Neural progenitor cell (in vitro differentiated cells): ENCODE measurements at places on chromosomes 1 and 21. TPM values are rescaled to one million over a fixed set of nuclear protein-coding genes. Genes with fewer than 3 reads are reported as not detected.

DNA sequence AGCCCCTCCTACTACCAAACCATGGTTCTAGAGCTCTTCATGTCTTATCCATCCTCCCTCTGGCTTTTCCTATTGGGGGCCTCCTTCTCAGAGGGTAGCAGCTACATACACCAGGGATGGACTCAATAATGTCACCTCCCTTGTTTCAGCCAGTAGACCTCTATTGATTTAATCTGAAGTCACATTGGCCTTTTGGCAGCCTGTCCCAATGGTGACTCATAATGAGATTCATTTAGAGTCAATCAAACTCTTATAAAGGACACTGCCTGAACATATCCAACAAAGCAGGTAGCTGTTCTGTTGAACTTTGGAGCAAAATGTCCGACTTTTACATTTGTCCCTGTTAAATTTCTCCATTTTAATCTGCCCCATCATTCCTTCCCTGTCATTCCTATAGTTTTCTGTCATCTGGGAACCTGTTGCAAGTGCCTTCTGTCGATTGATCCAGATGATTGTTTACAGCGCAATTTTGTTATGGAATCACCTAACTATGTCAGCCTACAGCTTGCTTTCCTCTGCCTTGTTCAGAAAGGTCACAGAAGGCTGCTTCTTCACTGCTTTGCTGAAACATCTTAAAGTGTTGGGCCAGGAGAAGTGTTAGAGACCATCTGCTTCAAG lies 105.9 kb downstream of the ETS2 start:
- DNase-seq: no peak
- no peak overlapping the region for H3K4me3 ChIP-seq
- H3K36me3 ChIP-seq: no peaks in the 10 kb centered on the region
- no peak overlapping the region for H3K27ac ChIP-seq

- H3K27ac ChIP-seq: no peak overlapping the region
- no peaks in the 10 kb centered on the region for H3K36me3 ChIP-seq
- H3K27me3 ChIP-seq: no peaks in the 10 kb centered on the region
- no peak overlapping the region for H3K4me3 ChIP-seq
- H3K4me1 ChIP-seq: peaks cover 17% of the 10 kb centered on the region
- no peak for DNase-seq
Measured at GRCh38 chr21:45255381-45256020, 32.2 kb downstream of the POFUT2 start.

Gene ACTL8
- 0.15 TPM in 1 of 2 replicates, not detected in the other for total RNA-seq

- H3K27ac ChIP-seq: no peak overlapping the region
- no peaks in the 10 kb centered on the region for H3K4me1 ChIP-seq
- no peaks in the 10 kb centered on the region for H3K36me3 ChIP-seq
- H3K27me3 ChIP-seq: no peaks in the 10 kb centered on the region
Measured at GRCh38 chr1:116514708-116515525, 55.9 kb downstream of the CD58 start.

Gene ACBD3
- 23.4 and 32.3 TPM in 2 replicates for total RNA-seq

DNA sequence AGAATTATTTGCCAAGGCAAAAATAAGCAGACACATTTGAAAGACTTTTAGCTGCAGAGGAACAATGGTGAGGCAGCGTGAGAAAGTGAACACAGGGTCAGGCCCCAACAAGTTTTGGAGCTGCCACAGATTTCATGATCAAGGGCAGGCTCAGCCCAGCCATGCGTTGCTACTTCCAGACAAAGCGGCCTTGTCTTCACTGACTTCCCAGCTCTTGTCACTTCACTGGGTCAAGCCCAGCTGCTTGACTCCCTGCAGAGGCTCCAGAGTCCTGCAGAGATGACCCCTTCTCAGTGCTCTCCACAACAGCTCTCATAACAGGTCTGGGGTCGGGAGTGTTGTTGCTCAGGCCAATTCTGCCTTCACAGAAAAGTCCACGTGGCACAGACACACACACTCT lies 35.8 kb downstream of the HHAT start:
- H3K4me3 ChIP-seq: no peak overlapping the region
- H3K36me3 ChIP-seq: no peaks in the 10 kb centered on the region

Gene F3
- total RNA-seq: 2.3 and 6.4 TPM in 2 replicates
